ENCODE measurements at places on chromosomes 3 and 15.

DNA sequence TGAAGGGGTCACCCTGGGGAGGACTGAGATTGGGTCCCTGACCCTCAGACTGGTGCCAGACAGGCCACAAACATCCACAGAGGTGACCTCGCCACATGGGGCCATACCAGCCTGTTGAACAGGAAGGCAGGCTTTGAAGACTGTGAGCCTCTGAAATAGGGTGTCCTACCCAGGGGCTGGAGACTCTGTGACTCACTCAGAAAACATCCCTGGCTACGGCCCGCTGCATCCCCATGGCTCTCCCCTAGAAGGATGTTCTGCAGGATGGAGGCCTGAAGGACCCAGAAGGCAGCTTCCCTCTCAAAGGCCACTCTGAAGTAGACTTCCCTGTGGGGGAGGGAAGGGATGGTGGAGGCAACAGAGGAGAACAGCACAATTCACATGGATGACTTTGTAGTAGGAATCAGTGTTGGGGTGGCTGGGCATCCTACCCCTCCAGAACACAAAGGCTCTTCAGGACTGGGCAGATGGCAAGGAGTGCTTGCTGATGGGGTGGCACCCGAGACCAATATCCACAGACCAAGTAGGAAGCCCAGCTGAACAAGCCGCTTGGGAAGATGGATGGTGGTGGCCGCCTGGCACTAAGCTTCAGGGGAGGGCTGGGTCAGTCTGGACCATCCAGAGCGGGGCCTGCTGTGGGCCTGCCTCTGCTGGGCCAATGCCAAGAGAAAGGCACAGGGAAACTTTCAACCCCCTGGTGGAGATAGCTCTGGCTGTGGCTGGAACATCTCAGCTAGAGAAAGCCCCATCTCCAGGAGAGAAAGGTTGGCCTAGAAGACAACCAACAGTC is 37.6 kb upstream of the DUSP7 start:
- no peak for DNase-seq

DNA sequence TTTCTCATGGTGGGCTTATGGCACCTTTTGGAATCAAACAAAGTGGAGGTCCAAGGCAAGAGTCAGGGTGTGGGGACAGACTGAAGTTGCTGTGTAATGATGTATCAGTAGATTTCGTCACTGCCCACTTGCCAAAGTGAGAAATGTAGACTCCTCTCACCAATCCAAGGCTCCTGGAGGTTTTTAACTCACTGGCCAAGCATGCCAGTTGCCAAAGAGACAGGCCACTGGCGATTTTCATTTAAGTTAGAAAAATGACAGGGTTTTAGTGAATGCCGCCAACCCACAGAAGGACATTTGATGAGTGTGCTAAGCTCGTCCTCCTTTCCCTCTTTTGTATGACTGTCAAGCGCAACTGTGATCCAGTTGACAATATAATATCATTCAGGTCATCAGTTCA is 209.2 kb downstream of the FEZF2 start:
- no peak for DNase-seq

DNA sequence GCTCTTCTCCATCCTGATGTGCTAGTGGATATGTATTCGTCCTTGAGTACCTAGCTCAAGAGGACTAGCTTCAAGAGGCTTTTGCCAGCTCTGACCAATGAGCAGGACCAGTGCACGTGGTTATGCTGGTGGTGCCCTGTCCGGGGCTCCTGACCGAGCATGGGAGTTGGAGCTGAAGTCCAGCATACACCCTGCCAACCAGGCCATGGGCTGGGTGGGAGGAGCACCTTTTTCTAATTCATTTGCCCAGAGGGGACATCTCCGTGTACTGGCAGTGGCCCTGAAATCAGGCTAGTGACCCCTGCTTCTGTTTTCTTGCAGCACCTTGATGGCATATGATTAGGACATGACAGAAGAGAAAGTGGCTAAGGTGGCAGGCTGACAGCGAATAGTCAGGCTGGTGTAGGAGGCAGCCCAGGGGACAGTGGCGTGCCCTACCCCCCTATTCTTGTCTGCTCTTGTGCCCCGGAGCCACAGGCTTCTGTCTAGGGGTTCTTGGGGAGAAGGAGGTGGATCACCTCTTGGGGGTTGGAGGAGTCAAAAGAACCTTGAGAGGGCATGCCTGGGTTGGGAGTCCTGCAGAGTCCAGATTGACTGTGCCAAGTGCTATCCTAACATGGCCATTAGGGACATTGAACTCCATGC is 16.5 kb downstream of the PODXL2 start:
- no peak for DNase-seq

DNA sequence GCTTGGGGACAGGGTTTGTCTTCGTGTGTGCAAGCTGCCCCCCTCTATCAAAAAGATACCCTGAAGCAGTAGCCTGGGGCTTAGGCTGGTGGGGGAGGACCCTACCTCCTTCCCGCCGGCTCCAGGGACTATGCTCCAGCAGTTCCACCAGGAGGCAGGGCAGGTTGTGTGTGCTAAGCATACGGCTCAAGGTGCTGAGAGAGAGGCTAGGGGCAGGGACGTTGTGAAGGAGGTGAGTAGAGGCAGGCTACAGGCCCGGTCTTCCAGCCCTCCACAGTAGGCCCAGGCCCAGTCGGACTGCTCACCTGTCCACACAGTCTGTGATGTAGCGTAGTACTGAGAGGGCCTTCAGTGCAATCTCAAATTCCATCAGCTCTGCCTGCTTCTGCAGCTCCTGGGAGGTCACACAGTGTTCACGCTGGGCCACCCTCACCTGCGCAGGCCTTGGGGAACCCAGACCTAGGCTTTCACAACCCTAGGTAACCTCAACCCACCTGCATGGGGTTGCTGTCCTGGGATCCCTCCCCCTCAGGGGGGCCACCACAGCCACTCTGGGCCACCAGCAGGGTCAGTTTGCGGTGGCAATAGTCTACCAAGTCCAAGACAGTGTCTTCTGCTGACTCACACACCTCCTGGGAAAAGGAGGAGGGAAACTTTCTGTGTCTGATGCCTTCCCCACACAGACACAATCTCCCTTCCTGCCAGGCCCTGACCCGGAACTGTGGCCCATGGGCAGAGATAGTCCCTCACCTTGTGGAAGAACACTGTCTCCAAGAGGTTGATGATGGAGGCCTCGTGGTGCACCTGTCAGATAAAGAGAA is 2.4 kb upstream of the RASSF1 start:
- no peak for DNase-seq

DNA sequence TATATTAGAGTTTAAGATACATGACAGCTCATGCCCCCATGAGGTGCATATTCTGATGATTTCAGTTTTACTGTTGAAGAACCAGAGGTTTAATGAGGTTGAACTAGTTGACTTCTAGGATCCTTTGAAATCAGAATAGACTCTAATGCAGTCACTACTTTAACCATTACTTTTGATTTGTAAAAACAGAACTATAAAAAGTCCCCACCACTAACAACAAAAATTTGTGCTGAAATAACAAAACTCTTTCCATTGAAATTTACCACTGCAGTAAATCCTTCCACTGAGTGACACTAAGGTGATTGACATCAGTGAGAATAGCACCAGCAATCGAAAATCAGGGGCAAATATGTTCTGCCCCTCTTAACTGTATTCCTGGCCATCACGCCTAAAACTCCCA is 214.1 kb downstream of the SHQ1 start:
- DNase-seq, result no peak

GRCh38 chr3:188754267-188754666 is 417.5 kb upstream of the TPRG1 start:
- DNase-seq, result no peak
